ENCODE measurements at places on chromosomes 12 and 14. TPM values are rescaled to one million over a fixed set of nuclear protein-coding genes. Genes with fewer than 3 reads are reported as not detected.

The PLEKHD1 gene
- 0.01 TPM for polyA plus RNA-seq

The TAS2R8 gene
- polyA plus RNA-seq = not detected

The OR11H12 gene
- not detected for polyA plus RNA-seq

The IL31 gene
- polyA plus RNA-seq = not detected

The BDKRB2 gene
- 0.03 TPM for polyA plus RNA-seq

The DTX3 gene
- polyA plus RNA-seq = 27.2 TPM

The RAB5B gene
- polyA plus RNA-seq = 70.4 TPM

The TPPP2 gene
- polyA plus RNA-seq = 1.7 TPM

The CLEC4A gene
- 0.50 TPM for polyA plus RNA-seq

The AVPR1A gene
- not detected for polyA plus RNA-seq

The EPYC gene
- not detected for polyA plus RNA-seq

The MYF5 gene
- polyA plus RNA-seq = not detected

The GPHN gene
- 12.7 TPM for polyA plus RNA-seq

The PITPNM2 gene
- 5.3 TPM for polyA plus RNA-seq

The CEBPE gene
- 0.10 TPM for polyA plus RNA-seq

The SYCP3 gene
- polyA plus RNA-seq = not detected

The BATF gene
- 0.88 TPM for polyA plus RNA-seq

The DHRS2 gene
- 1,621 TPM for polyA plus RNA-seq

The IGF1 gene
- not detected for polyA plus RNA-seq

The BEGAIN gene
- polyA plus RNA-seq = not detected

The CMTM5 gene
- polyA plus RNA-seq = not detected

The KRT73 gene
- polyA plus RNA-seq = not detected

The CMA1 gene
- not detected for polyA plus RNA-seq

The FMNL3 gene
- 0.64 TPM for polyA plus RNA-seq

The CALM1 gene
- polyA plus RNA-seq = 110 TPM

The RPL10L gene
- polyA plus RNA-seq = not detected

The GNB3 gene
- 3.6 TPM for polyA plus RNA-seq

The EIF2S3B gene
- polyA plus RNA-seq = 3.6 TPM

The SLC10A1 gene
- 0.17 TPM for polyA plus RNA-seq

The LRRC10 gene
- polyA plus RNA-seq = not detected

The AMHR2 gene
- polyA plus RNA-seq = 0.50 TPM

The TAS2R46 gene
- 0.22 TPM for polyA plus RNA-seq

The OR4E2 gene
- not detected for polyA plus RNA-seq

The RNF212B gene
- polyA plus RNA-seq = not detected

The KLC1 gene
- polyA plus RNA-seq = 61.0 TPM

The PRICKLE1 gene
- not detected for polyA plus RNA-seq

The LPAR5 gene
- 0.17 TPM for polyA plus RNA-seq

The MYF6 gene
- polyA plus RNA-seq = not detected

The PLBD1 gene
- not detected for polyA plus RNA-seq

The ATP6V1D gene
- polyA plus RNA-seq = 13.8 TPM

The SSTR1 gene
- 0.12 TPM for polyA plus RNA-seq

The HOXC11 gene
- not detected for polyA plus RNA-seq

The KRT78 gene
- polyA plus RNA-seq = not detected

The RHEBL1 gene
- polyA plus RNA-seq = 2.9 TPM

The KRT6C gene
- not detected for polyA plus RNA-seq

The FOXM1 gene
- polyA plus RNA-seq = 13.0 TPM

The TAS2R42 gene
- not detected for polyA plus RNA-seq

The CLEC7A gene
- not detected for polyA plus RNA-seq

The FAM186B gene
- polyA plus RNA-seq = 0.05 TPM

The KRT7 gene
- 0.83 TPM for polyA plus RNA-seq

The RARG gene
- polyA plus RNA-seq = 1.6 TPM

The DPY19L2 gene
- polyA plus RNA-seq = not detected

The AQP6 gene
- 0.38 TPM for polyA plus RNA-seq

The TSHR gene
- not detected for polyA plus RNA-seq

The MYO1H gene
- polyA plus RNA-seq = not detected

The PZP gene
- polyA plus RNA-seq = 0.50 TPM
